Jurkat, Clone E6-1 (cell line): ENCODE measurements at places on chromosomes 4 and X.

DNA sequence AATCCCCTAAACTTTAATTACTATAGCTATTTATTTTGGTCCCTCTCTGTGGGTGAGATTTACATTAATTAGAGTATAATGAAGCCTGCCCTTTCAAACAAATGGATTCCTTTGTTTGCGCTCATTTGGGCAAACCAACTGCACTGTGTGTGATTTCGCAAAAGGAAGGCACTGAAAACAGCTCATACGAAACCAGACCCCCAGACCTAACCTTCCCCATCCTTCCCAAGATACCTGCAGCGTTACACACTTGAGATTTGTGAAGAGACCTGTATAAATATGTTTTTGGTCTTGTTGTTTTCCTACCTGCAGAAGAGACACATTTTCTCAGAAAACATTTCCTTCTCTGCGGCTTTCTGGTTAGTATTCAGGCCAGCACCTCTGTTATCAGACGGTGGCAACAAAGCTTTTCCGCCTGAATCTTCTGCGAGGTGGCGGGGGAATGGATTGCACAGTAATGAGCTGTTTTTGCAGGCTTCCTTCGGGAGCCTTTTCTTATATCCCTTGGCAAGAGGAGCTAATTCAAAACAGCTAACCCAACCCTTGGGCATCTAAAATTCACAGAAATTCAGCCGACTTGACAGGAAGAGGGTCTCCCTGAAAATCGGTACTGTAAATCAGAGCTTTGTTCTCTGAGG, 47.6 kb downstream of the CBLL2 start:
- DNase-seq: no peak

DNA sequence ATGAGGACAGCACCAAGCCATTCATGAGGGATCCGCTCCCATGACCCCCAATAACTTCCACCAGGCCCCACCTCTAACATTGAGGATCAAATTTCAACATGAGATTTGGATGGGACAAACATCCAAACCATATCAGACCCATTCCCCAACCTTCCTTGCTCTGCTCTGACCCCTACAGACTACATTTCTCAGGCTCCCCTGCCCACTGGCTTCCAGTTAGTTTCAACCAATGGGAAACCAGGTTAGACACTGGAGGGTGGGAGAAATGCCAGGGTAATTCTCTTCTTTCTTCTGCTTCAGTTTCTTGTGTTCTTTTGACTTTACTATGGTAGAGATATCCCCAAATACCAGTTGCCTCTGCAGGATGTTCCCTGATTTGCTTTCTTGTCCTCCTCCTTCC, 125.7 kb downstream of the CLCN4 start:
- no peak for DNase-seq

- DNase-seq: no peak
Measured at GRCh38 chr4:858831-859451, 33.0 kb upstream of the CPLX1 start.

DNA sequence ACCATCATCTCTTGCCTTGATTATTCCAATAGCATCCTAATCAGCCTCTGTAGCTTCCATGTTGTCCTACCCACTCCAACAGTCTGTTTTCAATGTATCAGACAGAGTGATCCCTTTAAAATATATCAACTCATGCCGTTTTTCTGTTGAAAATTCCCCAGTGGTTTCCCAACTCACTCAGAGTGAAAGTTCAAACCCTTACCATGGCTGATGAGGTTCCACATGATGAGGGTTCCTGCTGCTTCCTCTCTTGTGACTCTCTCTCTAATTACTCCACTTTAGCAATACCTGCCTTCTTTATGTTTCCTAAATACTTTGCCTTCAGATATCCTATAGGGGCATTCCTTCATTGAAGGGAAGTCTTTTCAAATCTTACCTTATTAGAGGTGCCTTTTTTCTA, 334.7 kb downstream of the PPP1R2C start:
- no peak for DNase-seq

- no peak for DNase-seq
Measured at GRCh38 chr4:41296995-41297394, 40.3 kb downstream of the UCHL1 start.

- no peak for DNase-seq
Measured at GRCh38 chr4:152577708-152578396, 42.0 kb upstream of the FBXW7 start.

DNA sequence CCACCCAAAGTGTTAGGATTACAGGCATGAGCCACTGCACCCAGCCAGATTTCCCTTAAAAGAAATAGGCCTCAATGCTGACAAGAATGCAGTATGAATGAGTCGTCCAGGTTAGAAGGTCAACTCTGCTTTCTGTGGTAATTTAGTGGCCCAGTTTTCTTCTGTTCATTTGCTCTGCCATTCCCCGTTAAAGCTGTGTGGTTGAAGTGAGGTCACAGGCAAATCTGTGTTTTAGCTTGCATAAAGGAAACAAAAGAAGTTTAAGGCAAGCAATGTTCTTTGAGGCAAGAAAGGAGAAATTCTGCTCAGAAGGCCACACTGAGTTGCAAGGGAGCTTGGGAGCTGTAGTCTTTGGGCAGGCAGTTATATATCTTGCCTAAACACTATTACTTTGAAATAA, 176.8 kb downstream of the LARP7 start:
- DNase-seq: no peak

DNA sequence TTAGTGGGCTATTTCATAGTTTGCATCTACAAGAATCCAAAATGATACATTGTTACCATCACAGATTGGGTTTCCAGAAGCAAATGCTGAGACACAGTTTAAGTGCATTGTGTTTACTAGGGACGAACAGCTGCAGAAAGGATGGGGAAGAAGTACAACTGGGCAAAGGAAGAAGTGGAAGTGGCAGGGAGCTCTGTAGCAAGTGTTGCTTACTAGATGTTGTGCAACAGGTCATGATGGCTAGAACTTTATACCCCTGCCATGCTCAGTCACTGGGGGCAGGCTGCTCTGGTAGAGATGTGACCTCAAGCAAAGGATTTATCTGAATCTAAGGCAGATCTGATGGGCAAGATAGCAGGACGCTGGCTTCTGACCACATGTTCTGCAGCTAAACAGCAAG, 76.1 kb upstream of the EMCN start:
- no peak for DNase-seq
